NCI-H446 (cell line): ENCODE measurements at places on chromosomes 1 and 21.

- DNase-seq = no peak
These were observed 1365.3 kb downstream of the NCAM2 start for GRCh38 chr21:22363504-22363903.

DNA sequence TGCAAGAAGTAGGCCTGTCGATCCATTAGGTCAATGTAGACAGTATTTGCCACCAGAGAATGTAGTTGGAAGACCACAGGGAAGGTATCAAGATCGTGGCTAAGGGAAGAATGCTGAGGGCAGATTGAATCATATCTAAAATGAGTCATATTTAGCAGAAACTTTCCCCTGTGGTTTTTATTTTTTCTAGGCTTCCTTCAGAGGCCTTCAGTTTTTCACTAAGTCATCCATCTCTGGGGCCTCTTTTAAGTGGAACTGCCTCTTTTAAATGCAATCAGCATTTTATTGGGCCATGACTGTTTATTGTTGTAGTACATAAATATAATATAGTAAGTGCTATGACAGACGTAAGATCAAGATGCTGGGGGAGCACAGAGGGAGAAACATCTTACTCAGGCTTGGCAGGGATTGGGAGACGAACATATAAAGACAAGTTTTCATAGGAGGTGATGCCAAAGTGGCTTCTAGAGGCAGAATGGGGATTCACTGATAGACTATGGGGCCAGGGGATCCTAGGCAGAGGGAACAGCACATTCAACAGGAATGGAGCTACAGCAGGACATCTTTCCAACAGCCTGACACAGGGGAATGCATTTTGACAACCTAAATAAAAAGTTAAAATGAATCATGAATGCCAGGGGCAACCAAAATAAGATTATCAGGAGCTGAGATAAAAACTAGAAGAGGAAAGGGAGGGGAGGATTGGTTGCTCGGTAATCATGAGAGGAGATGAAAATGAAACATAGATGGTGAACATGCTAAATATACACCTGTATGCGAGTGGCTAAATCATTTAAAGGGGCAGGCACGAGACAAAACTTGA lies 20.1 kb downstream of the UBE2U start:
- DNase-seq = no peak

- peak; percentile 76 for DNase-seq
These were observed 19.1 kb upstream of the NCF2 start for GRCh38 chr1:183609313-183609712.

- no peak for DNase-seq
These were observed 235.3 kb upstream of the C1orf105 start for GRCh38 chr1:172185211-172185610.

DNA sequence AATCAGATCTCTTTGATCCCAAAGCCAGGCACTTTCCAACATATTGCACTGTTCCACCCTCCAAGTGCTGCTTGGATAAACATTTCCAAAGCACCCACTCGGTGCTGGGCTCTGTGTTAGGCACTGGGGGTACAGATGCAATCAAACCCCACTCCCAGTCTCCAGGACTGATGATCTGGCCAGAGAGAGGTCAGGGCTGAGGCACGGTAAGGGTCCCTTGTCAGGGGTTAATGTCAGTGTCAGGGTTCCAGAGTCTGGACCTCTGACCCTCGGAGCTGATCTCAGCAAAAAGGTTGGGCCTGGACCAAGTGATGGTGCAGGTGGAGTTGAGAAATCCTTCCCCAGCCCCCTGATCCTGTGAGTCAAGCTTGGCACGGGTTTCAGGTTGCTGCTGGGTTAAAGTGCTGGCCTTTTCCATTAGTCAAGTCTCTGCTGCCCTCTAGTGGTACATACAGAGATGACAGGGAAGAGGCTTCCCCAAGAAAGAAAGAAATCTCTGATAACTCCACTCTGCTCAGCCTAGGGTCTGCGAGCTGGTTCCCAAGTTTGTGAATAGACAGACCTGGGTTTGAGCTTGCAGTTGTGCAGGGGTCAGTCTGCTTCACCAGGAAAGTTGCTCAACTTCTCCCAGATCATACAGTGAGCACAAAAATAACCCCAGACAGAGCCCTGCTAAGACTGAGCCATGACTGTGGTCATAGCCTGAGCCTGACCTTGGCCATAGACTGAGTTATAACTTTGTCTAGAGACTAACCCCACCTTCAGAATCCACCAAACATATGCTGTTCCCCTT lies 74.6 kb downstream of the DMRTA2 start:
- DNase-seq = peak; percentile 64

DNA sequence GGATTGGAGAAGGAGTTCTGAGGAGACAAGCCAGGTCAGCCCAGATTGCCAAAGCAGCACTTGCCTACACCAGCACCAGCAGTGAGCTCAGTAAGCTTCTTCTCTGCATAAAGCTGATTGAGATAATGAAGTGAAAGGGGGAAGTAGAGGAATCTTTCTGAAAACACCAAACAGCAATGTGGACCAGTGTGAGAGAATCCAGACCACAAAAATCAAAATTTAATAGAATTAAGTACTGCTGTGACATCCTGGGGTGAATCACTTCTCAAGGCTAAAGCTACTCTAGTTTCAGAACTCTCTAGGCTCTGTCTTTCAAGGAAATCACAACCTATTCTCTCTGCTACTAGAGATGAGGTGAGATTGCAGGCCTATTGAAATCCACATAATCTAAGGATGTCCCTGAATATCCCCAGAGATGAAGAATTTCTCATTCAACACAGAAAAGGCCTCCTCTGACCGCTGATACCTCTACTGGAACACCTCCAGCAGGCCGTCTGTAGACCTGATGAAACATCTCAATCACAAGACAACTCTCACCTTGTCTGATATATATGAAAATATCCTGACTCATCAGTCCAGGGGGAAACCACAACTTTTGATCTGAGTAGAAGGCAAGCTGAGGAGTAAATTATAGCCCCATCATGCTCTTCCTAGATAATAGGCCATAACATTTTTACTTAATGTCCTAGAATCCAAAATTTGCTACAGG lies at the start of gene FCRL4:
TSS of gene FCRL4 (minus strand) at position 127 of the 709 bp plus-strand sequence. CDS start 141 bp downstream, outside the sequence.
- no peak for DNase-seq

DNA sequence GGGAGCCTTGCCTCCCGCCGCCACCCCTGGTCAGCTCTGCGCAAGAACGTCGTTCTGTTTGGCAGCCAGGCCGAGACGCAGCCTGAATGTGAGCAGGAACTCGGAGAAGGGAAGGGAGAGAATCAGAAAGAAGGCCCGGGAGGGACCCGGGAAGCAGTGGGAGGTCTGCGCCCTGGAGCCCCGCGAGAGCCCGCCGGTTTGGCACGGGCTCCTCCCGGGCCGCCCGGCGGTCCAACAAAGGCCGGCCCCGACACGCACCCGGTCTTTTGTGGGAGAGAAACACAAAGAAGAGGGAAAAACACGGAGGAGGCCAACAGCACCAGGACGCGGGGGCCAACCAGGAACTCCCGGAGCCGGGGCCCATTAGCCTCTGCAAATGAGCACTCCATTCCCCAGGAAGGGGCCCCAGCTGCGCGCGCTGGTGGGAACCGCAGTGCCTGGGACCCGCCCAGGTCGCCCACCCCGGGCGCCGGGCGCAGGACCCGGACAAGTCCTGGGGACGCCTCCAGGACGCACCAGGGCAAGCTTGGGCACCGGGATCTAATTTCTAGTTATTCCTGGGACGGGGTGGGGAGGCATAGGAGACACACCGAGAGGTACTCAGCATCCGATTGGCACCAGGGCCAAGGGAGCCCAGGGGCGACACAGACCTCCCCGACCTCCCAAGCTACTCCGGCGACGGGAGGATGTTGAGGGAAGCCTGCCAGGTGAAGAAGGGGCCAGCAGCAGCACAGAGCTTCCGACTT lies 2.7 kb upstream of the OLIG2 start:
- no peak for DNase-seq

DNA sequence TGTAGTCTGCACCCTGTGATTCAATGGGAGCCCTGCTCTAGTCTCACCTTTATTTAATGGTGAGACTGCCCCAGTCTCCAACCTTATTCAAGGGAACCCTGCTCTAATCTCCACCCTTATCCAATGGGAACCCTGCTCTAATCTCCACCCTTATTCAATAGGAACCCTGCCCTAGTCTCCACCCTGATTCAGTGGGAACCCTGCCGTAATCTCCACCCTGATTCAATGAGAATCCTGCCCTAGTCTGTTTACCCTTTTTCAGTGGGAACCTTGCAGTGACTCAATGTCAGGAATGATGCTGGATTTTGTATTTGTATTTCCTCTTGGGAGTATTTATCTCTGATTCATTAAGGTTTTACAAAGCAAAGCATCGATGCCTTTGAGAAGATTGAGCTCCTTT lies 39.5 kb downstream of the TRPM2 start:
- no peak for DNase-seq
